ENCODE measurements at places on chromosomes 2 and 18.

GRCh38 chr2:144747571-144747970, 227.7 kb upstream of the ZEB2 start:
- no peak for DNase-seq

DNA sequence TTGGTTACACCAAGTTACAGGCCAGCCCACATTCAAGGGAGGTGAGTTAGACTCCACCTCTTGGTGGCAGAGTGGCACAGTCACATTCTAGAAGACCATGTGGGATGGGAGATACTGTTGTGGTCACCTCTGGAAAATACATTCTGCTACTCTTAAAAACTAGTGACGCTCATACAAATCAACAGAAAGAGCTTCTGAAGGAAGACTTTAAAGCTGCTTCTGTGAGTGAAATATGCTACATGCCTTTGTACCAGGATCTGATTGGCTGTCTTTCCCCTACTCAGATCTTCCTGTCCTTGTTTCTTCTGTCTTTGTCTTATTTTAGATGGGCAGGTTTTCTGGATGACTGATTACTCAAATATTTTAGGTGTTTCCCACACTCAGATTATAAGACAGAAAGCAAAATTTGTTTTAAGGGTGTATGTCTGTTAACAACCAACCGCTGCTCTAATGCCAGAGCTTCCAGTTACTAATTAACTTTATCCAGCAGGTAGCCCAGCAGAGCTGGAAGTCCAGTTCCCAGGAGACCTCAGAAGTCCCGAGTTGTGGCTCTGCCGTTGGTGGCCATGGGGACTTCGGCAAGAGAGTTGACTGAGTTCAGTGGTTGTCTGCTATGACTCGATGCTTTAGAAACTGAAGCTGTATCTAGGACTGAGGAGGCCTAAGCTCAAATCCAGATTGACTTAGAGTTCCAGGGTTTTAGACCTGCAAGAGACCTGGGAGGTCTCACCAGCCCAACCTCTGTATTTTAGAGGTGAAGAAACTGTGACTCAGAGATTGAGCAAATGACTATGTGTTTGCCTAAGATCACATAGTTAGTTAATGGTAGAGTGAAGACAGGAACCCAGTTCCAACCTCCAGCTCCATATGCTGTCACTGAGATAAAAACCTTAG, 7.4 kb downstream of the IL1R2 start:
- DNase-seq = no peak

- no peak for DNase-seq
These were observed 17.1 kb downstream of the TSHZ1 start for GRCh38 chr18:75227535-75228296.

DNA sequence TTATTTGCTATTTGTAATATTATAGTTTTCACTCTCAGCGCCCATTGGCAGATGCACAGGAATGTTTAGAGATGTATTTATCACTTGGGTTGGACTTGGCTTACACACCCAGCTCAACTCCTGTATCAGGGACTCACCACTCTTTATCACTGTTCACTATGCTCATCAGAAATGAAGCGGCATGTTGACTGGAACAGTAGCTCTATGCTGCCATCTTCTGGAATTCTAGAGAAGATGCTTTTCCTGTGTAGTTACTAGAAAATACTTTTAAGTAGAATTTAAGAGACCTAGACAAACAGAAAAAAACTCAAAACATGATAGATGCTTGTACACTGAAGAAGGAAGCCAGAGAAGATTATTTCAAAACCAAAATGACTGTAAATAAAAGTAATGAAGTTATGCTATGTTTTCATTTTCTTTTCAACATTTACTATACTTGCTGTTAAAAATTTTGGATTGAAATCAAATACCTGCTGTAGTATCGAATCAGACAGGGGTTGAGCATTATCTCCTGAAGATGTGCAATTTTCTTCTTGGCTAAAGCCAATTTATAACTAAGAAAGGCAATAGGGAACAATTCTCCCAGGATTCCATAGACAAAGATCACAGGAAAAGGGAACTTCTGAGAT, 47.4 kb upstream of the NXPH2 start:
- DNase-seq = peak; percentile 42

DNA sequence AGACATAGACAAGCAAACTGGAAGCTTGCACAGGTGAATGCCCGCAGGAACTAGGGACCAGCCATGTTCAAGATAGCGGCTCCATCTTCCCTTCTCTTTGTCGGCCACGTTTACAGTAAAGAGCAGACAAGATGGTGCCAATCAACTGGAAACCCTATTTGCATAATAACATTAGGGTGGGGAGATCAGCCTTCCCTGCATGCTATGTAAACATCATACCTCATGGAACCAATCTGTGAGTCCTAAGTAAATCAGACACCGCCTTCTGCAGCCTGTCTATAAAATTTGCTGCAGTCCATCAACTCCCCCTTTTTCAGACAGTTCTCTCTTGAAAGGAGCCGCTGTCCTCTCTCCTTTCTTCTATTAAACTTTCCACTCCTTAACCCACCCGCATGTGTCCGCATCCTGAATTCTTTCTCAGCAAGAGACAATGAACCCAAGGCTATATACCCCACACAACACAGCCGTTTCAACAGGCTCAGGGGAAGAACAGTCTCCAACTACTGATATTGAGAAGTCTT, 384.4 kb downstream of the EIPR1 start:
- DNase-seq = no peak

DNA sequence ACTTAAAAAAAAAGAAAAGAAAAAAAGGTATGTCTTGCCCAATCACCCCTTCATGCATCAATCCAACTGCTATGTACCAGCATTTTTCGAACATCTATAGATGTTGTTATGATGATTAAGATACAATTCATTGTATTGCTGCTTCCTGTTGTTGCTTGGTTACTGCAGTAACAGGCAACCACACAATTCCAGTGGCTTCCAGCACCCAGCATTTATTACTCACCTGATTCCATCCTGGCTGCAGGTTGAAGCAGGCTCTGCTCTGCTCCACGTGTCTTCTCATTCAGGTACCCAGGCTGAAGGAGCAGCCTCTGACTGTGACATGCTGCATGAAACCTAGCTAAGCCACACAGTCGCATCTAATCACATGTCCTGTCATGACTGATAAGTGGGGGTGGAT, 196.9 kb downstream of the INO80D start:
- DNase-seq = no peak

DNA sequence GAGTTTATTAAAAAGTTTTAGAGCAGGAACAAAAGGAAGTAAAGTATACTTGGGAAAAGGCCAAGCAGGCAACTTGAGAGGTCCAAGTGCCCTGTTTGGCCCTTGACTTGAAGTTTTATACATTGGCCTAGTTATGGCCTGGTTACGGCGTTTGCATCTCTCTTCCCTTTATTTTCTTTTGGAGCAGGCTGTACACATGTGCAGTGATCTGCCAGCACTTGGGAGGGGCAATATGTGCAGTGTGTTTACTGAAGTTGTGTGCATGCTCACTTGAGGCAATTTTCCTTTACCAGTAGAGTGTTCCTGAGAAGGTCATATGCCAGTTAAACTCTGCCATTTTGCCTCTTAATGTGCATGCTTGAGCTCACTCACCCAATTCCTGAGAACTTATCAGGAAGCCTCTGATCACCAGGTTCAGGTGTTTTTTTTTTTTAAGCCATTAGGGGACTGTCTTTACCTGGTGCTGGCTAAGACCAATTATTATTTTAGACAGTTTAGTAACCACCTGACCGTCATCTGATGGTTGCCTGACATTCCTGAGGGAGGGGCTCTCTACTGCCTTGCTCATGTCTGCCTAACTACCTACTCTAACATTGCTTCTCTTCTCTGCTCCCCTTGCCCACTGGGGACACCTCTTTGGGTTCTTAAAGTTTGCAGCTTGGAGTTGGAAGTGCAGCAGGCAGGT, 48.0 kb downstream of the SCN2A start:
- DNase-seq = no peak

DNA sequence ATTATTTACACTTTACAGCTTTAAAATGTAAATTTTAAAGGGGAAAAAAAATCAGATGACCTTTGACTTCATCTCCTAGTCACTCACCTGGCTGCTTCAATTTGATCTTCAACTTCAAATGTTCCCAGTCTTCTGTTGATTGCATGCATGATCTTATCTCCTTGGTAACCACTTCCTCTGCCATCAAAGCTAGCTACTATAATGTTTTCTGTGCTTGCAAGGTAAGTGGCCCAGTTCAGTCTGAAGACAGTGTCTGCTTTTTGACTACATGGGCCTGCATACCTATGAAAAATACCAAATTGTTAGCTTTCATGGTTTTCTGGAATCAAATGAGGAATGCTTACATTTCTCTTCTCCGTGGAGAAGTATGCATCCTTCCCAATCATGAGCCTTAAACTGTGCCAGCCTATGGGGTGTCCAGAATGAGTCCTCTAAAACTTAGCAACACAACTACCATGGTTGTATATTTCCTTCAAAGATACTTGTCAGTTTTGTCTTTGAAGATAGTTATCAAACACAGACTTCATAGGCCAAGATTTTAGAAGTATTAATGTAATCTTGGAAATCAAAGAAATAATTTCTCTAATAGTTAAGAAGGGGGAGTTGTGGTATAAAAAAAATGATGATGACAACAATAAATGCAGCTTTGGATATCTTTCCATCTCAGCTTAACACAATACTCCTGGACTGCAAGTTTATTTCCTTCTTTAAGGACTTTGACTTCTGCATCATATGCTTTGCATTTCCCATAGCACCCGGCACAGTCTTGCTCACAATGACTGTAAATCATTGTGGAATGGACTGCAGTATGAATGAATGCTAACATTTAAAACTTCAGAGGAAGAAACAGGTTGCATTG, 62.1 kb downstream of the DPP4 start:
- DNase-seq = no peak

DNA sequence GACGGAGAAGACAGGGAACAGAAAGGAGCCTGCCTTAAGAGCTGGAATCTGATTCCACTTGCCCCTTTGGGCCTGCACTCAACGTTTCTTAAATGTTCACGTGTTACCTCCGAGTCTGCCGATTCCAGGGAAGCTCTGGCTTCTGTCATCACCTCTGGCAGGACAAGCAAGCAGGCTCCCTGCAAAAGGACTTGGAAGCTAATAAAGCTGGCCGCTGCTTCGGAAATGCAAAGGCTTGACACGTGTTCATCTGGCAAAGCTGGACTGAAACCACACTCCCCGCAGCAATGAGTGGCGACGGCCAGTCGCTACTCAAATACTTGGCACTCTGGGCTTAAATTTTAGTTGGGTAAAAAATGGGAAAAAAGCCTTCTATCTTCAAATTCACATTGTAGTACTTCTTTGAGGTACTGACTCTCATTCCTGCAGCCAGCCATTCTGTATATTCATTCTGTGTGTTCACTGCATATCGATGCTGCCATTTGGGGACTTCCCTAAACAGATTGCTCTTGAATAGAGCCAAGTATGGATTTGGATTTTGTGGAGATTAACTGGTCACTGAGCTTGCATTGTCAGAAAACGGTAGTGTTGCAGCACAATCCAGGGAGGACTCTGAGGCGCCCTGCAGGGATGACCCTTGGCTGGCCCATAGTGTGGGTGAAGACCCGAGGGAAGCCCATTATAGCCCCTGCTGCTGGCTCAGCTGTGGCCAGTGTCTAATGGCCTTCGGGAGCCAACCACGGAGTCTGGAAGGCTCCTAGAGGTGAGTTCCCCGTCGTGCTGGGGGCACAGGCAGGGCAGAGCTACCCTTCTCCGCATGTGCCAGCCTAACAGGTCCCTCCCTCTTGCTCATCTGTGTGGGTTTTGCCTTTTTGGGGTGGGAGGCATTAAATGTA, 231.5 kb downstream of the PRKCE start:
- DNase-seq = no peak
